A172 (cell line): ENCODE measurements at places on chromosomes 12 and 14. TPM values are rescaled to one million over a fixed set of nuclear protein-coding genes. Genes with fewer than 3 reads are reported as not detected.

- no peak for DNase-seq
Observed at GRCh38 chr14:22922294-22922693, 3.3 kb upstream of the RBM23 start.

MYF6 gene
- total RNA-seq: not detected in 2 replicates

GRCh38 chr12:49831717-49832116 is 3.5 kb upstream of the NCKAP5L start:
- no peak for DNase-seq

DNA sequence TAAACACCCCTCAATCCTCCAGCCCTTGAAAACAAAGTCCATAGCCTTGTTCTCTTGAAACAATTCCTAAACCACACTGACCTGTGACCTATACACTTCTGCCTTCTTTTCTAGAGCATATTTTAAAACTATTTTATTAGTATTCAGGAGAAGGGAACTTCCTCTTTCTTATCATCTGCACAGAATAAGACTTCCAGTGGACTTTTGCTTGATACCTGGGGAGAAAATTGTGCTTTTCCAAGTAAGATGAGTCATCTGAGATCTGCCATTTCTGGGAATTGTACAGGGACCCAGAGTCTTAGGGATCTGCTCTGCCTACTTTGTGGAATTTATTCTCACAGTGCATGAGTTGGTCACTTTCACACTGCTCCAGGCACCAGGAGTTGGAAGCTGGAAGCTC is 10.5 kb upstream of the WNT5B start:
- DNase-seq: no peak

RERGL gene
- not detected in 2 replicates for total RNA-seq

KRT82 gene
- total RNA-seq: not detected in 2 replicates
